Ovary (tissue), 10 donors: ENCODE measurements at places on chromosomes 6 and 20.

DNA sequence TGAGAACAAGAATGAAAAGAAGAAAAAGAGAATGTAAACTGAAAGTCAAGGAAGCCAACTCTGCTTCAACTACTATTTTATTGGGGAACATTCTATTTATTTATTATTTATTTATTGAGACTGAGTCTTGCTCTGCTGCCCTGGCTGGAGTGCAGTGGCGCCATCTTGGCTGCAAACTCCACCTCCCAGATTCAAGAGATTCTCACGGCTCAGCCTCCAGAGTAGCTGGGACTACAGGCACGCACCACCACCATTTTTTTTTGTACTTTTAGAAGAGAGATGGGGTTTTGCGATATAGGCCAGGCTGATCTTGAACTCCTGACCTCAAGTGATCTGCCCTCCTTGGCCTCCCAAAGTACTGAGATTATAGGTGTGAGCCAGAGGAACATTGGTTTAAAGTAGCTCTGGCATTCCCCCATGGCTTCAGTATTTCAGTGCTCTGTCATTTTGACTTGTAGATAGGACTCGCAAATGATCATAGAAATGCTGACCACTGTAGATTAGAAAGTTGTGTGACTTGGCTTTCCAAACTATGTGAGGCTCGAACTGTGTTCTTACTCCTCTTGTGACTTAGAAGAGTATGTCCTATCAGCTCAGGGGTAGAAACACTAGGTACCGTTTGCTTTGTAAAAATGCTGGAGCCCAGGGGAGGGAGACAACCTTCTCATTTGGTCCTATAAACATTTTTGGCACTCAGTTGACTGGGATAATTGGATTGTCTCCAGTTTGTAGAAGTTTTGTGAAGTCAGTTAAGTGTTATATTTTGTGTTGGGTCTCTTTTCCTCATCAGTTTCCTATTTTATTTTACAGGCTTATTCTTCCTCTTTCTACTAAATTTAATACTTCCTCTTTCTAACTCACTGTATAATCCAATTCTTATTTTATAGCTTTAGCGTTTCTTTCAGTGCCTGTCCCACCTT lies 544.9 kb upstream of the CITED2 start:
- no peak for DNase-seq

DNA sequence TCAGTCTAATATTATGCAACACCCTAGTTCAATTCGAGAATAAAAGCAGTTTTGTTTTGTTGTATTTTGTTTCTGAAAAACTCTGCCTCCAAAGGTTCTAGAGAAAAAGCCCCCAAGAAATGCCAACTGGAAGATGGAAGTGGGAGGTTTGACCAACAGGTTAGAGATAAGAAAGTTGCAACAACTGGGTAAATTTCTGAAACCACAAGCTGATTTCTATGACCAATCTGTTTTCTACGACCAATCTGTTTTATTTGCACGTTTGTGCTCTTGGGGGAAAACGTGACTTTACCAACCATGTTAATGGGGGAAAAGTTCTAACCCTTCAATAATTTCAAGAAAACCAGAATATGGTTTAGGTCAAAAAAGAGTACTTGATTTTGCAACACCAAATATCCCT lies 173.2 kb downstream of the PDE7B start:
- DNase-seq, result no peak

DNA sequence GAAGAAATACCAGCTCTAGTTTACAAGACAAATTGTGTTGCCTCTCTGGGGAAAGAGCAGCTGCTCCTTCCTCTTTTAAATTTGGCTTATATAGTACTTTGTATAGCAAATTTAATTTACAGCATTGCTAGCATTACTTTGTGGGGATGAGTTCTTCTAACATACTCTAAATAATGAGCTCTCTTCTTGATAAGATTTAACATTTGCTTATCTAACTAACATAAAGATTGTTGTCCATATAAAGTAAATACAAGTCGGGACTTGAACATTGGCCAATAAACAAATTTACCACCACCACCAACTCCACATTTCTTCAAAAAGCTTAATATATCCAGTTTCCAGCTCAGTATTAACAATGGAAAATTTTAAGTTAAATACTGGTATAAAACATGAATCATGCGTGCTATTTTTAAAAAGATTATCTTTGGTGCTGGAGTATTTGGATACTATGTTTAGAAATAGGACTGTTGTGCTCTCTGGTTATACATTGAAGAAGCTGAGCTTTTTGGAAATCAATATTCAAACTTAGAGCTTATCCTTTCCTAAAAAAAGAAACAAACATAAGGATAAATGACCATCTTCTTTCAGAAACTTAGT lies 1146.9 kb upstream of the GJE1 start:
- no peak for DNase-seq

DNA sequence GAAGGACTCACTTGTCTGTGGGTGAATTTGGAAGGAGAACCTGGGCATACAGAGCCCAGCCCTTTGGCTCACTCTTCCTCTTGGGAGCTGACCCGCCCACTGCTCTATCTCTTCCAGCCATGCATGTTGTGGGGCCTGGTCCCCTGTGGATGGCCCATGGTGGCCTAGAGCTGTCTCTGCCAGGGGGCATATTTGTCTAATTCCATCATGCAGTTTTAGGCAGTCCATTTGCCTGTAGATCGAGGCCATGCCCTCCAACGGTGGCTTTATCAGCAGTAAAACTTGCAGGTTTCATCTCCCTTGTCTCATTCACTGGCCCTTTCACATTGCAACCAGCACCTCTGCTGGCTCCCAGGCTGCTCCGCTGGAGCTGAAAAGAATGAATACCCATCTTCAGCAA lies 12.9 kb upstream of the EZR start:
- no peak for DNase-seq

GRCh38 chr6:18380851-18381250 lies 6.3 kb upstream of the RNF144B start:
- no peak for DNase-seq

DNA sequence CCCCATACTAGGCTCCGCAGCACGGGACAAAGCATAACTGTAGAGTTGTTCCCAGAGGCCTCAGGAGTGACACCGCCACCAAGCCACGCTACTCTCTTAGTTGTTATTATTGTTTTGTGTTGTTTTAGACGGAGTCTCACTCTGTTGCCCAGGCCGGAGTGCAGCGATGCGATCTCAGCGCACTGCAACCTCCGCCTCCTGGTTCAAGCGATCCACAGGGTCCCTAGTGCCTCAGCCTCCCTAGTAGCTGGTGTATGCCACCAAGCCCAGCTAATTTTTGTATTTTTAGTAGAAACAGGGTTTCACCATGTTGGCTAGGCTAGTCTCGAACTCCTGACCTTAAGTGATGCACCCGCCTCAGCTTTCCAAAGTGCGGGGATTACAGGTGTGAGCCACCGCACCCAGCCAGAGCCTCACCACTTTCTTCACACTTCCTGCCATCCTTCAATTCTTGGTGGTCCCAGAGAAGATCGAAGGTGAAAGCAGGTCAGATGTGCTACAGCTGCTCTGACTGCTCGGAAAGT lies 11.8 kb downstream of the RPL7L1 start:
- DNase-seq, result no peak

DNA sequence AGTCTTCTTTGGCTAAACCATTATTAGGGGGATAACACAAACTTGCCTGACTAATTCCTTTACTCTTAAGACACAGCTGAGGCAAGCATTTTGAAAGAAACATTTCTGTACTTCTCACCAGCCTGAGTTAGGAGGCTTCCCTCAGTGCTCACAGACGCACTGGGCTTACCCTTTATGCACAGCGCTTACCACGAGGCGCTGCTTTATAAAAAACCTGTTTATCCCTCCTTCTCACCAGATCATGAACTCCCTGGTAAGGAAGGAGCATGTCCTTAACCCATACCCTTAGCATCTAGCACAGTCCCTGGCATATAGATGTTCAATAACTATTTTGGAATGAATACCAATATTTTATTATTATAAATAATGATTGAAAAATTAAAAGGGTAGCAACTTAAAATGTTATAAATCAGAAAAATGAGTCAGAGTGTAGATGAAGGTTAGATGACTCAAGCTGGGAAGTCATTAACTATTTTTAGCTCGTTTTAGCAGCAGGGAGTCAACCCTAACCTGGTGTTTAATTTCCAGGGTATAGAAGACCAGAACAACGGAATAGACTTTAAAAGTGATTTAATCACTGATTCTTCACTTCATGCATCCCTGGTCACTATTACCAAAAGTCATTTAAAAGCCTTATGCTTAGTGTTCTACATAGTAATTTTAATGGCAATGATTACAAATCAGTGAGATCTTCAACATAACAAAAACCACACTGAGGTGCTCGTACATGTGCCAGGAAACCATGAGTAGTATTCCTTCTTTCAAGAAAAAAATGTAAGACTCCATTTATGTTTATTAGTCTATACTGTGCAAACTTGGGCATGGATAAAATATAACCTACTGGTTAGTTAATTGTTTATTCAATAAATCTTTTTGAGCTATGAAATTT lies 4.1 kb upstream of the TPD52L1 start:
- DNase-seq, result no peak

DNA sequence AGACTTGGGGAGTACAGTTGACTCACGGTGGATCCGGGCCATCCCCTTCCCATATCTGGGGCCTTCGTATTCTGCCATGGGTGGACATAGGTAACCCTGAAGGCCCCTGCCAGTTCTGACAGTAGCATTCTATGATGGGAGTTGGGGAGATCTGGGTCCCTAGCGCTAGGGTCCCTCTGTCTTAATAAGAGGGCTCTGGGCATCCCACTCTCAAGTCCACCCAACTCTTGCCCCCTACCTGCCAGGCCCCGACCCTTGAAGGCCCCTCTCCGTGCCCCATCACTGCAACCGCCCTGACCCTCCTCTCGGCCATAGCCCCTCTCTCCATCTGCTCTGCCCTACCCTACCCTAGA lies 6.5 kb upstream of the CAPN11 start:
- no peak for DNase-seq

- no peak for DNase-seq
Observed at GRCh38 chr6:157562997-157563396, 182.0 kb downstream of the ZDHHC14 start.

GRCh38 chr6:107293350-107293749 lies 166.0 kb downstream of the PDSS2 start:
- no peak for DNase-seq

DNA sequence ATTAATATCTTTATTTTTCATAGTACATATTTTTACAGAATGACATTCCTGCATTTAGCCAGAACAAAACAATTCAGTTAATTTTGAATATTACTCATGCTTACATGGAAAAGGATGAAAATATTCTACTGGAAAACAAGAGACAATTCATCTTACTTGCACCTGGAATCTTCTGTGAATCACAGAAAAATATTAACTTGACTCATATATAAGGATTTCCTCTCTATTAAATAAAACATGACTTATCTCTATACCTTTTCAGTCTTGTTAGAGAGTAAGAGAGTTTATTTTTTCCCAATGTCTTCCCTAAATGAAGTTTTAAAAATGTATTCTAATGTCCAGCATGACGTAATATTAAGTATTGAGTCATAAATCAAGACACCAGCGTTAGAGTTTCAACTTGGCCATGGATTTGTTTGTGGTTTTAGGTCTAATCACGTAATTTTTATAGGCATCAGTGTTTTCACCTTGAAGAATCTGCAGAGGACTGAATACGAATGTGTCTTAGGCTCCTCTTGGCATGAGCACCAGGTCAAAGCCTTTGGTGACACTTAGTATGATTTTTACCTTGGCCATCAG lies 445.1 kb upstream of the JAG1 start:
- no peak for DNase-seq

DNA sequence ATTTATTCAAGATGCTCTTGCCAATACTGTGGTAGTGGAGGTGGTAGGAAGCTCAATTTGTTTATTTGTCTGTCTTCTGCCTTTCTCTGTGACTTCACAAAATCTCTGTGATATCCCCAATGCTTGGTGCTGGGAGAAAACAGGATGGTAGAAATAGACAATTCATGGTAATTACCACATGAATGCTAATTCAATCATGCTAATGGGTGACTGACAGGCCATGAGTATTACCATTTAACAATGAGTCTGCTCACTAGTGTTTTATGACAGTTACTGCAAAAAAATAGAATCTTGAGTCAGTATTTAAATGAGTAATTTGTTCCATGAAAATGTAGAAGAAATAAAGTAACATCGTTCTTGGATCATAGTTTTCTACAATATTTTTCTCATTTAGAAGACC lies 52.3 kb upstream of the FABP7 start:
- no peak for DNase-seq

DNA sequence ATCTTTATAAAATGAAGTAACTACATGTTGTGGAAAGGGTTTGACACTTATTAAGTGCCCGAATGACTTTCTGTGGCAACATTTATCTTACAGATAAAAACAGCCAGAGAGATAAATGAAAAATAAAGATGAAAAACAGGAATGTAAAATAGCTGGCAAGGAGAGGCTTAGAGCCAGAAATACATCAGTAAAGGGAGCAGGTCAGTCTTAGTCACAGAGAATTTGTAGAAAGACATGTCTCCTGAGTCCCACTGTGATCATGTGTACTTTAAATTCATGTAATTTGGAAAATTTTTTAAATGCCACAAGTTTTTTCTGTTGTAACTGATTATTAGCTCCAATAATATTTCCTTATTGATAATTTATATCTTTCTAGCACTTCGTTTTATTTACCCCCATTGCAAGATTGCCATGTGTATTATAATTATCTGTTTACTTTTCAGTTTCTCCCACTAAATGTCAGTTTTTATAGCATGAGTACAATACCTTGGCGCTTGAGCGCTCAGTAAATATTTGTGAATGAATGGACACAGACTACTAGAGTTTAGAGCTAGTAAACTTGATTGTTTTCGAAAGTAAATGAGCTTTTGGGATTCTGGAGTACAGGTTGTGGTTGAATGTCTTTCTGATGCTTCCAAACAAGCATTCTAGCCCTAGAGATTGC lies 15.2 kb downstream of the TAB2 start:
- DNase-seq, result no peak

- no peak for DNase-seq
Observed at GRCh38 chr20:58045579-58045978, 182.9 kb downstream of the ANKRD60 start.

GRCh38 chr20:50590348-50590664 lies 80.1 kb downstream of the PTPN1 start:
- DNase-seq, result no peak

- no peak for DNase-seq
Observed at GRCh38 chr6:170294813-170295509, 4.1 kb upstream of the DLL1 start.

DNA sequence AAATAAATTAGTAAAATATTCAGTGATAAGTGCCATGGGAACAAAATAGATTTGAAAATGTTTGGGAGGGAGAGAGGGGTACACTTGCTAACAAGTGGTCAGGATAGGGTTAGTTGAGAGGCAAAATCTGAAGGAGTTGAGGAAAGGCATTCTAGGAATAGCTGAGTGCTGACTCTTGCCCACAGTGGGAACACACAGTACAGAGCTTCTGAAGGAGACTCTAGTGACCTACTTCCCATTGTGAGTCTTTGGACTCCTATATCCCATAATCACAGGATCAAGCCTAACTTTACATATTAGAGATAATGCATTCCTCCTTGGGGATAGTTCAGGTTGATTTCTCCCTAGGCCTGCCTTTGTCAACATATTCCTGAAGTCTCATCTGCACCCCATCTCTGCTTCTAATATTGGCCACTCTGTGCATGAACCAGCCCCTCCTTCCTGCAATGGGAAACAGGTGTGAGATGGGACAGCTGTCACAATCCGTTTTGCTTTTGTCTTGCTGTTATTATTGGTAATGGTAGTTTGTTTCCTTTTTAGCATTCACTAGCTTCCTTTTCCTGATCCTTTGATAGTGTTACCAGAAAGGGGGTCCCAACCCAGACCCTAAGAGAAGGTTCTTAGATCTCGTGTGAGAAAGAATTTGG lies 2.6 kb upstream of the TRIM38 start:
- DNase-seq, result no peak
